Natural killer cell (primary cell): ENCODE measurements at places on chromosomes 1 and 21.

DNA sequence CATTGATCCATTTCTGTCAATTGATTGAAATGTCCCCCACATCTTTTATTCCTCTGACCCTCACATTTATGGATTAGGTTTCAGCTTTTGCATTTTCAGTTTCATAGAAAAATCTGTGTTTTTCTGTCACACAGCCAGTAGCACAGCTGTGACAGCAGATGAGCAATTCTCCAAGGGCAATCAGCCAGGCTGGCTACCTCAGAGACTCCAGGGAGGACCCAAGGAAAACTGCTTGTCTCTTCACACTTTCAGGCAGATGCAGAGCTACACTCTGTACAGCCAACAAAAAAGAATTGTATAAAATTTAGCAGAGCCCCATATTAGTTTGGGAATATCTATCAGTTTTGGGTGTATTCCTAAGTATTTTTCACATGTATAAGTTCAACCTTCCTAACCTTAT lies 257.2 kb downstream of the LRRC7 start:
- no peak for DNase-seq

DNA sequence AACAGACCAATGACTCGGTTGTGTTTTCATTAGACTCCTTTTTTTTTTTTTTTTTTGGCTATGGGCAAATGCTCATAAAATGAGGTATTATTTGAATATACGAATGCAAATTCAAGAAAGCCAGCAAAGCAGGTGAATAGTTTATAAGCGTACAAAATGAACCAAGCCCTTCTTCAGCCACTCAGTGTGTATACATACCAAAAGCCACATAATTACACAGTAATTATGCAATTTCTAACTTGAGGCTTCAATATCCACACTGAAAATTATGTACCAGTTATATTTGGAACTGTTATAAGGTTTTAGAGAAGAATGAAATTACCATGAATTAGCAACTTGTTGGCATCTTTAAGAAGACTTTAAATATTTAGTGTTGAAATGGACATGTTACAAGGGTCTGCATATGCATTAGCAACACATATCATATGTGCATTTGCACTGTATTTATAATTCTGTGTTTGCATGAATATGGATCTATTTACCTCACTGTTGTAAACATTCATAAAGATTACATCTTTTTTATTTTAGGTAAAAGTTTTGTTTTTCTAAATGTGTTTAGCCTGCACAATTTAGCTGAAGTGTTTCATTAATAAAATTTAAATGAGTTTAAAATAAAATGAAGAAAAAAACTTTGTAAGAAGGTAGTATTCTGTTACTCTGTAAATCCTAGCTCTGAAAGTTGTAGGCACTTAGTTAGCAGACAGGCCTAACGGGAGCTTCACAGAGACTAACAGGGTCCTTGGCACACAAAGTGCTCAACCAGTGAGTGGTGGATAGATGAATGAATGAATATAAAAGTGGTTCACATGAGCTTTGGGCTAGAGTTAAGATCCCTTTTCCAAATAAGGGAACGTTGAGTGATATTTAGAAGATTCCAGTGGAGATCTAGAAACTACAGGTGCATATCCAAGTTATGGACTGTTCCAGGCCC lies 241.0 kb upstream of the NFIA start:
- no peak for DNase-seq

DNA sequence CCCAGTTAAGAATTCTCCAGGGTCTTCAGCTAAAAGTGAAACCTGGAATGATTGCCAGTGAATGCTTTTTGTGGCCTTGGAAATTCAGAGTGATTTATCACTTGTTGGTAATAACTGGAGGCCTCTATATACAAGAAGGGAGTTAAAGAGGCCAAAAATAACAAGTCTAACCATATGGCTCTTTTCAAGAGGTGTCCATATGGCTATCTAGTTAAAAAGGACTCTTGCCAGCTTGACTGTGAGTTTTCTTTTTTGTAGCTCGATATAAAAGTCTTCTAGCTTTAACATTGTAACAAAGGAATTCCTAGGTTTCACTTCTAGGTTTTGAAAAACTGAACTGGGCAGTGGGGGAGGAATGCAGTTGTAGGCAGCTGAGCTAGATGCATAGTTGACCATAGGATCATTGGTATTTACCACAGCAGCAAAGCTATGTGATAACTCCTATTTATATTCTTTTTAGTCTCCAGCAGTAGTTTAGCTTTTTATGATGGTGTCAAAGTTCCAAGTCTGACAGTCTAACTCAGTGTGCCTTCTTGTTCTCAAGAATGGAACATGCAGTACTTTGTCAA lies 44.4 kb downstream of the CACHD1 start:
- DNase-seq = no peak

- DNase-seq = peak; percentile 25
Measured at GRCh38 chr1:156860628-156861423, at the start of gene NTRK1. TSS of gene NTRK1 (plus strand) at chr1:156860865. CDS start at chr1:156860935, 70 bp downstream.

DNA sequence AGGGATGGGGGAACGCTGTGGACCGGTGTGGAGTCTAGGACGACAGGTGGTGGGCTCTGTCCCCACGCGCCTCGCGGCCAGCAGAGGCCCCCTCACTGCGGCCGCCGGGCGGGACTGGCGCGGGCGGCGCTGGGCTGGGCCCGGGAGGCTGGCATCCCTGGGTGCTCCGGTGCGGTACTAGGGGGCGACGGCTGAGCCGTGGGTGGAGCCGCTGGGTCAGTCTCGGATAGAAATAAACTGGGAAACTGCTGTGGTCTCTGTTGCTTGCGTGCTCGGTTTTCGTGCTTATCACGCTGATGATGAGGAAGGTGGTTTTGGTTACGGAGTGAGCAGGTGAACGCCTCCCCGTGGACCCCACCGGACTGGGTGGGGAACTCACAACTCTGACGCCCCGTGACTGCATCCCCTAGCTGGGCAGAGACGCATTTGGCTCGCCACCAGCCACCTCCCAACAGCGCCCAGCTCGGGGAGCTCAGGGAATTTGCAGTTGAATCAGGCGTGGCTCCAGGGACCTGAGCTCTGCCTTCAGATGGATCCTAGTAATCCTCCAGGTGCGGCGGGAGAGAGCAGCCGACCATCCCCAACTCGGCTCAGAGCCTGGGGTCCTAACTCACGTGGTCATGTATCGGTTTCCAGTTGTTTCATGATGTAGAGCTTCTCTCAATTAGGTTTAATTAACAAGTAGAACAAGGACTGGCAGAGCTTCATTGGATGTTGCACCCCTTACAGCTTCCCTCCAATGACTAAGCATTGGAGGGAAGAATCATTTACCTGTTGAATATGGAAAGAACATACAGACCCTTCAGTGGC lies 32.1 kb downstream of the HSD17B7 start:
- peak; percentile 17 for DNase-seq

DNA sequence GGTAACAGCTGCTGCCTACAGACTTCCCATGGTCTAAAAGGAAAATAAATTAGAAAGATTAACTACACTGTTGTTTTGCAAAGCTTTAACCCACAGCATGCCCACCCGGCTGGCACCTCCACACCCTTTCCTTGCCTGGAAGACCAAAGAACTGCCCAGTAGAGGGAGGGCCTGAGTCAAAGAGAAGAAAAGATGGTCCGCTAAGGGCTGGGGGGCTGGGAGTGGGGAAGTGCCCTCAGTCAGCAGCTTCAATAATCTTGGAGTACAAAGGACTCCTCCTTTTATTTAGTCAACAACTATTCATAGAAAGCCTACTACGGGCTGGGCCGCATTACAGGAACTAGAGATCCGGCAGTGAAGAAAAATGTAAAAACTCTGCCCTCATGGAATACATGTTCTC lies 40.6 kb downstream of the ERI3 start:
- DNase-seq = no peak

DNA sequence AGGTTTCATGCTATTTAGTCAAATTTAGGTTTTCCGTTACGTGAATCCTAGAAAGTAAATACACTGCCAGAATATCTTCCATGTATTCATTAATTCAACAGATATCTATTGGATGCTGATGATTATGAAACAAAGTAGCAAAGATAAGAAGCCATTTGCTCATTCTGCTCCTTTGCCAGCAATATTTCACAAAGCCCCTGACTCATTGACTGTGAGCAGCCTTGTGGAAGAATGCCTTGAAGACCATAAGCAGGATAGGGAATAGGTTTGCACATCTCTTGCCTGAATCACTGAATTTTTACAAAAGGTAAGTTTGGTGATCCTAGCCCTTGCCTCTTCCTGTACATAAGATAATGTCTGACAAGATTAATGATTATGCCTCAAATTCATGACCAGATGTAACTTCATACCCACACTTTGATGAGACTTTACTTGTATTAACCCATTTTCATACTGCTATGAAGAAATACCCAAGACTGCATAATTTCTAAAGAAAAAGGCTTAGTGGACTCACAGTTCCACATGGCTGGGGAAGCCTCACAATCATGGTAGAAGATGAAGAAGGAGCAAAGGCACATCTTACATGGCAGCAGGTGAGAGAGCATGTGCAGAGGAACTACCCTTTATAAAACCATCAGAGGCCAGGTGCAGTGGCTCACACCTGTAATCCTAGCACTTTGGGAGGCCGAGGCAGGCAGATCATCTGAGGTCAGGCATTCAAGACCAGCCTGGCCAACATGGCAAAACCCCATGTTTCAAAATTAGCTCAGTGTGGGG lies 1.6 kb upstream of the PIGK start:
- no peak for DNase-seq

- DNase-seq = peak; percentile 32
Measured at GRCh38 chr1:157139052-157139715, 989 bp upstream of the ETV3 start.

DNA sequence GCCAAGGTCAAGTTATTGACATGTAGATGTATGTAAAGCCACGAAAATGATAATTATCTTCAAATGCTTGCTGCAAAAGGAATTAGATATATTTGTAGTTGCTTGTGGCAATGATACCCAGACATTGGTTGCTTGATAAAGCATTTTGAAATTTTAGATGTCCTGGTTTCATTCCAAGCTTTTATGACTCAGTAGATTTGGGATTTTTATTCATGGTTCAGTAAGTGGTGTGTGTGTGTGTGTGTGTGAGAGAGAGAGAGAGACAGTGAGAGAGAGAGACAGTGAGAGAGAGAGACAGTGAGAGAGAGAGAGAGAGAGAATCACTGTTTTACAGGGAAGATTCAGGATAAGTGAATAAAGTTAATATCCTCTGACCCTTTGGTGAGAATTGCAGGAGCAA lies 498.2 kb upstream of the C1orf87 start:
- DNase-seq = no peak

DNA sequence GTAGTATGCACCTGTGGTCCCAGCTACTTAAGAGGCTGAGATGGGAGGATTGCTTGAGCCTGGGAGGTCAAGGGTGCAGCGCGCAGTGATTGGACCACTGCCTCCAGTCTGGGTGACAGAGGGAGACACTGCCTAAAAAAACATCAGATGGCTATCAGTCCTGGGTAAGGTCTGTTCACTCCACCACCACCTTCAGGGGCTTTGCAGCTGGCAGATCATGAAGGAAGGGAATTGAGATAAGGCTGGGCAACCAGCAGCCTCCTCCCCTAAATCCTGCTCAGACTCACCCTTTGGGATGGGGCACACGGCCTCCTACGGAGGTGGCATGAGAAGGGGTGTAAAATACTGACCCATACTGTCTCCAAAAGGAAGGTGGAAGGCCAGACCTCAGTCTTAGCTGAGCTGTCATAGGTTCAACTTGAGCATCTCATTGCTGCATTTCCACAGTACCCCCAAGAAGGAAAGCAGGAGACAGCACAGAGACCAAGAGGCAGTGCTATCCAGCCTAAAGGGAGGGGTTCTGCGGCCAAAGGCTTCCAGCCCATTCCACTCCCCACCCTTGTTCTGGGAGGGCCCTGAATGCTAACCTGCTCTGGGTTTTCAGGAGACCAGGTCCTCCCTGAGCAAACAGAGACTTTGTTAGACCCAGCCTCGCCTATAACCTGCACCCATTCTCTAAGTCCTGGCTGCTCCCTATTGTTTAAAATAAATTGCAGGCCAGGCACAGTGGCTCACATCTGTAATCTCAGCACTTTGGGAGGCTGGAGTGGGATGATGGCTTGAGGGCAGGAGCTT lies 13.7 kb downstream of the SLC45A3 start:
- DNase-seq = no peak

- no peak for DNase-seq
Measured at GRCh38 chr1:118820864-118821263, 167.3 kb downstream of the TBX15 start.

GRCh38 chr1:29322147-29322694 lies 85.9 kb downstream of the PTPRU start:
- DNase-seq = no peak

DNA sequence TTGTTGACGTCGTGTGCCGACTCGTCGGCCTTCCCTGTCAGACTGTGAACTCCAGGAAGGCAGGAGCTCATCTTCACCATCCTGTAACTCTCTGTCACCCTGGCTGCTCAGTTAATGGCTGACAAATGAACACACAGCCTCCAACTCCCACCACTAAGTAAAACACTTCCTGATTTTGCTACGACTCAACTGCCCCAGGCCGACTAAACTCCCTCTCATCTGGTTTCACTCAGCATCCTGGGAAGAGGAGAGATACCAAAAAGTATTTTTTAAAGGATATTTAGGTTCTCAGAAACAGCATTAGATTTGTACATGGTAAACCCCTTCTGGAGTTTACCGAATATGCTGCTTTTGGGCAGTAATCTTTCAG lies 18.2 kb upstream of the LHX4 start:
- no peak for DNase-seq

DNA sequence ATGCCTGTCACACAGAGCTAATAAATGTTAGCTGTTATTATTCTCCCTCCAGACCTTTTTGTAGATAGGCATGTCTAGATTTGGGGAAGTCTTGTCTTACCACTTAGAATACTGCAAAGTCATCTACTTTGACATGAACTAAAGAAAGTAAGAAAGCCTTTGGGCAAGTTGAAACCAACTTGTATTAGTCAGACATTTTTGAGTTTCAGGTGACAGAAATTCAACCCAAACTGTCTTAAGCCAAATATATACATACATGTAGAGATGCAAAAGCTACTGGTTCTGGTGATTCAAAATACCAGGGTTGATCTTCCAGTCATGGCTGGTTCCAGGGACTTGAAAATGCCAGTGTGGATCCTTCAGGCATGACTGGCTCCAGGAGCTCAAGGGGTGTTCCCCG lies 276.8 kb upstream of the TMEM51 start:
- DNase-seq = no peak

GRCh38 chr1:27592931-27593677 lies 10.8 kb downstream of the AHDC1 start:
- DNase-seq = no peak

- DNase-seq = peak; percentile 87
Measured at GRCh38 chr1:61043010-61043820, 39.1 kb upstream of the NFIA start.

GRCh38 chr1:47182676-47183235 lies 7.1 kb downstream of the PDZK1IP1 start:
- DNase-seq = no peak

- DNase-seq = no peak
Measured at GRCh38 chr1:147919896-147920295, 8.3 kb upstream of the GPR89B start.

GRCh38 chr21:41585199-41585994 lies 77.4 kb upstream of the TMPRSS2 start:
- no peak for DNase-seq
